ENCODE measurements at places on chromosomes 3 and 15.

- DNase-seq, result no peak
These were observed 3.1 kb downstream of the DMXL2 start for GRCh38 chr15:51619331-51620035.

- no peak for DNase-seq
These were observed 10.2 kb downstream of the GLCE start for GRCh38 chr15:69170597-69170996.

GRCh38 chr3:34388830-34389229 is 590.4 kb downstream of the PDCD6IP start:
- no peak for DNase-seq

DNA sequence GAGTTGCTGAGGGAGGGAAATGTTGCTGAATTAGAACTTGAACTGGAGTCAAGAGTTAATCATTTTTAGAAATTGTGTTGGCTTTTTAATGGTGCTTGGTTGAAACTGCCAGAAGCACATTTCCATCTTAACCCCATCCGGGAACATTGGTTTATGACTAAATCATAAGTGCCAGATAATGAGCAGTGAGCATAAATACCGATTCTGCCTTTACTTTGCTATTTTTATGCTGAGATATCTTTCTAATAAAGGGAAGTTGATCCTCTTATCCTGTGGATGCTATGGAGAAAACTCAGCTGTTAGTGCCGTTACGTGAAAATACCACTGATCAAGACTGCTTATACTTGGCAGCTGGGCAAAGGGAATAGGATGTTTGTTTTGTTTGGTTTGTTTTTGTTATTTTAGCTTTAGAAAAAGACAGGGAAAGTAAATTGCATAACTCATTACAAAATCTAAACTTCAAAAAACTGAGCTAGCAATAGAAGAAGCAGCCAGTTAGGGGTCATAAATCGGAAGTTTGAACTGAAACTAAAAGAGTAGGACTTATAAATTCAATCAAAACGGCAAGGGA is 813.1 kb downstream of the NAALADL2 start:
- no peak for DNase-seq

DNA sequence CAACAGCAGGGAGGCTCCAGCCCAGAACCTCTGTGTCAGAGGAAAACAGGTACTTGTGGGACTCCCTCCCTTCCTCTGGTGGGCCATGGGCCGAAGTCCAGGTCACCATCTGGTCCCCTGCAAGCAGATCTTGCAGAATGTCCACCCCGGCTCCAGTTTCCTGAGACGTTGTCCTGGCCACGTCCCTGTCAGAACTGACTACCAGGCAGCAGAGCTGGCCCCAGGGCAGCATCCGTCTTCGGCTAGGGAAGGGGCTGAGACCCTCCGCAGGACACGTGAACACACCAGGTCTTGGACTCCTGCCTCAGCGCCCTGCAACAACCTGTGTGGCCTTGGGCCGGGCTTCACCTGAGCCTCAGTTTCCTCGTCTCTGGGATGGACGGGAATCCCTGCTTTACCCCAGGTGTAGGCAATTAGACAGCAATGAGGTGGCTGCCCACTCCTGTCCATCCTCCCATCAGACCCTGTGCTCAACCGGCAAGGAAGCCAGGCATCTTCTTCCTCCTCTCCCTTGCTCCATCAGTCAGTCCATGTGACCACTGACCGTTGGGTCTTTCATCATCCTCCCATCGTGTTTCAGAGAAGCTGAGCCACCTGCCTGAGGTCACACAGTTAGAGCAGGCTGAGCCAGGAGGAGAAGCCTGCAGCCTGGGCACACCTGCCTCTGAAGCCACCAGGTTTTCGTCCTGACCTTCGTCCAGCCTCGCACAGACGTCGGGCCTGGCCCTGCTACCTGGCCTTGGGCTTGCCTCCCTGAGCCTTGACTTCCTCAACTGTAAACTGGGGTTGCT is 8.9 kb upstream of the PRKCD start:
- DNase-seq, result no peak

GRCh38 chr15:83210619-83211018 is 3.0 kb upstream of the HDGFL3 start:
- peak; percentile 98 for DNase-seq

- no peak for DNase-seq
These were observed 37.2 kb downstream of the PIK3CB start for GRCh38 chr3:138797508-138798038.

GRCh38 chr15:94421706-94422105 is 190.3 kb downstream of the MCTP2 start:
- DNase-seq, result peak; percentile 3

DNA sequence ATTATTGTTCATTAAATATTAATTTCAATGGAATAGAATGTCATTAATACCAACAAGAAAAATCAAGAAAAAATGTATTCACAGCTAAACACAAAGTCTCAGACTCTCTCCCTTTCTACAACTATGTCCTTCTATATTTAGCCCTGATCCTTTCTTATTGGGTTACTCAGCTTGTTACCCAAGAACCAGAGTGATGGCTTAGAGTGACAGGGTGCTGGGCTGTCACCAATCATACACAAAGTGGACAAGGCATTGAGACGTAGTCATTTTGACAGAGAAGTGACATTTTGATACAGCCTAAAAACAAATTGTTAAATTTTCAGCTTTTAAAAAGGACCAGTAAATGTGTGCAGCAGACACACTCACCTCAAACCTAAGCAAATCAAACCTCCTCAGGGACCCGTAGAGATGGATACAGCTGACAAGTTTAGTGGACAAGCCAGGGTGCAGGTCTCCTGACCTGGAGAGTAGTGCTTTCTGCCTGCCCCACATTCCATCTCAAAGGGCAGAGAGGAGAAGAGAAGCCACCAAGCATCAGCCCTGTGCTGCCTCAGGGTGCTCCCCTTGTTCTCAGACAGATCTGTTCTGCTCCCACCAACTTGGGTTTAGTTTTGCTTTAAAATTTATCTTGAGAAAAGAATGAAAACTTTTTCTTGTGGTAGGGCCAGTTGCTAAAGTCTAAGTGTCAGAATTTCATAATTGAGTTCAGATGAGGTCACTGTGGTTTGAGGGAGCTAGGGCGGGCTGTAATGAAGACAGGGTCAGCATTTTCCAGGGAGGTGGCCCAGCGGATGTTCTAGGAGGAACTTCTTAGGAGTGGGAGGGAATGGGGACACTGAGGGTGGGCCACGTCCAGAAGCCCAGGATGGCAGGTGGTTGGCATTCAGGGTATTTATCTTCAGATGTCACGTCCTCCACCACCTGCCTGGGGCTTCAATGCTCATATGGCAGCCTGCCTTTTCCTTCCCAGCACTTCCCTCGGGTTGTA is 136.5 kb upstream of the TBL1XR1 start:
- no peak for DNase-seq

DNA sequence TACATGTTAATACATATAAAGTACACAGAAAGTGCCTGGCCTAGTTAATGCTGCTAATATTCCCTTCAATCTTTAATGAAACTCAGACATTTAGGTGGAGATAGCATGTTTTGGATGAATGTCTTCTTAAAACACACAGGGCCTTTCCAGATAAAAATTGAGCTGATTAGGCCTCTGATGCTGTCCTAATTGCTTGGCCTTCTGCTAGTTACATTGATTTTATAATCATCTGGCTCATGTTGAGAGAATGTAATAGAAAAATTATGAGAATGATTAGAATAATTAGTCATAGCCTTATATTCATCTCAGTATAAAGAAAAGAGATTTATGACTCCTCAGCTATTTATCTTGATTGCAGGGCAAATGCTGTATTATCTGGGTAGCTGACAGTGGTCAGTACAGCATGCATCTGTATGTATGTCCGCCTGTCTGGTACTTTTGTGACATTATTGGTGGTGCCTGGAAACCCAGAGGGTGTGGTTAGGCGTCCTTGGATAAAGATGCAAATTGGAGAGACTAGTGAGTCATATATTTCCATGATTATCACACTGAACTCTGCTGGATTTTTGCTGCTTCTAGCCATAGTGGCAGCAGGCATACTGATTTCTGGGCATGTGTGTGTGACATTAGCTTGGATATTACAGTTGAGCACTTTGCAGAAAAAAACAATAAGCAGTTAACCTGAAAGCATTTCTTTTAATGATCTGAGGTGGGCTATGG is 120.8 kb downstream of the FEZF2 start:
- peak; percentile 11 for DNase-seq

DNA sequence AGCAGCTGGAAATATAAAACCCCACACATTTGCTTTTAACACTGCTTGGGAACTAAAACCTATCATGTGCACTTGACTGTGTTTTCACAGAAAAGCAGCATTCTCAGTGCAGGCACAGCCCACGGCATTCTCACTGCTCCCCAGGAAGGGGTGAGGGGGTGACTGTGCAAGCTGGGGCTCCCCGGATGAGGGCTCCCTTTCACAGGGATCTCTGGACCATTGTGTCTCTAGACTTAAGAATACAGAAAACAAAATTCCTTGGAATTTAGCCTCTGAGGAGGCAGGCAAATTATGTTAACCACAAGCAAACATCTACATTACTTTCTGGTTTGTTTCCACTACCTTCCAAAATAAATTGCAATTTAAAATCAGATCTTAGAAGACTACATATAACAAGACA is 100.3 kb downstream of the FSIP1 start:
- DNase-seq, result peak; percentile 60

GRCh38 chr3:108403686-108404345 is 106.6 kb downstream of the MYH15 start:
- peak; percentile 49 for DNase-seq

- DNase-seq, result no peak
These were observed 16.8 kb downstream of the LRRN1 start for GRCh38 chr3:3816034-3816433.

GRCh38 chr15:35448294-35448693 is 97.7 kb downstream of the DPH6 start:
- DNase-seq, result peak; percentile 62

DNA sequence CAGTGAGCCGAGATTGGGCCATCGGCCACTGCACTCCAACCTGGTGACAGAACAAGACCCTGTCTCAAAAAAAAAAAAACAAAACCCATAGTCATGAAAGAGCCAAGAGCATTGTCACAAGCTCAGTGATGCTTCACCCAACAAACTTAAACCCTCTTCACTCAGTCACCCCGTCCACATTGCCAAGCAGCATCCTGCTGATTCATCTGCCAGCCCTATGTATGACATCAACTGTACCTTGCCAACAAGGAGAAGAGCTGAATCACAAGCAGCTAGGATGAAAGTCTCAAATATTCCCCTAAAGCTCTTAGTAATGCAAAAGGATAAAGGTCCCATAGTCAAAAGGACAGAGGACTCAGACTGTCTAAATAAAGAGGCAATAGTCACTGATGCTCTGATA is 90.0 kb downstream of the ANO10 start:
- DNase-seq, result peak; percentile 29

- no peak for DNase-seq
These were observed 265.9 kb downstream of the TJP1 start for GRCh38 chr15:29556380-29556779.

DNA sequence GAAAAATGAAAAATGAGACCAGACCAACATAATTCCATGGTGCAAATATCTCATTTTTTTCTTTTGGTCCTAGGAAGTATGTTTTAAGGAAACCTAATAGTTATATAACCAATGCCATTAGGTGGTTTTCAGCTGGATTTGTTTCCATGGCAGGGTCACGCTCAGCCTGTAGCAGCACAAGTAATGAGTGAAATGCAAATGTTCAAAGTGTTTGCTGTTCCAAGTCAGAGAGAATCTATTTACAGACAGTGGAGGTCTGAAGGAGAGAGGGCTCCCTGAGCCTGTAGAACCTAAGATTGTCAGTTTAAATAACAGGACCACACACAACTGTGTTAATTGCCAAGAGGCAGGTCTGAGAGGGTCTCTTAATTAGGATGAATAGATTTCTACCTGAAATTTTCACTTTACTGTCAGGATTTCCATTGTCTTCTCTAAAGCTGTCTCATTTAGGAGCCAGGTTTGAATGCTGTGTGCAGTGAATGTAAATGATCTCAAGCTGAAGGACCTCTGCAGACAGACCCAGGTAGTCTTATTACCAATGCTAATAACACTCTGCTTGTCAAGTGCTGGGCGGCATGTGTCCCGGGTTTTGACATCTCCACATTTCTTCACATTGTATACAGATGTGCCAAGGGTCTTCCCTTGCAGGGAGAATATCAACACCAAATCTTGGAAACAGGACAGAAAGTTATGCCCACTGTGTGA is 317.3 kb upstream of the NECTIN3 start:
- DNase-seq, result no peak

DNA sequence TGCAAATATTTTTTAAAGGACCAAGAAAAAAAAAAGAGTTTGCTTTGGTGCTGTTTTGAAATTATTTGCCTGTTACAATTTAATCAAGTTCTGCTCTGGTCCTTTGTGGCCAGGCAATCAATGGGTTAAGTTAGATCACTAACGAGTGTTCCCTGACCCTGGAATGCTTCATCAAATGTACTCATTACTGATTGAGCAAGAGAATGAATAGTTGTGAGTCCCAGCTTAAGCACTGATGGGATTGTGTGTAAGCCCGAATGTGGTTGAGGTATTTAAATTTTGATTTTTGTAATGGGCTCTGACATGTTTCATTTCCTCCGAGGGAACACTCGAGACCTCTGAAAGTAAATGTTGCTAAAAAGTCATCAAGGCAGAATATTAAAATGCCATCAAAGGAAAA is 699.1 kb downstream of the MCTP2 start:
- DNase-seq, result no peak

DNA sequence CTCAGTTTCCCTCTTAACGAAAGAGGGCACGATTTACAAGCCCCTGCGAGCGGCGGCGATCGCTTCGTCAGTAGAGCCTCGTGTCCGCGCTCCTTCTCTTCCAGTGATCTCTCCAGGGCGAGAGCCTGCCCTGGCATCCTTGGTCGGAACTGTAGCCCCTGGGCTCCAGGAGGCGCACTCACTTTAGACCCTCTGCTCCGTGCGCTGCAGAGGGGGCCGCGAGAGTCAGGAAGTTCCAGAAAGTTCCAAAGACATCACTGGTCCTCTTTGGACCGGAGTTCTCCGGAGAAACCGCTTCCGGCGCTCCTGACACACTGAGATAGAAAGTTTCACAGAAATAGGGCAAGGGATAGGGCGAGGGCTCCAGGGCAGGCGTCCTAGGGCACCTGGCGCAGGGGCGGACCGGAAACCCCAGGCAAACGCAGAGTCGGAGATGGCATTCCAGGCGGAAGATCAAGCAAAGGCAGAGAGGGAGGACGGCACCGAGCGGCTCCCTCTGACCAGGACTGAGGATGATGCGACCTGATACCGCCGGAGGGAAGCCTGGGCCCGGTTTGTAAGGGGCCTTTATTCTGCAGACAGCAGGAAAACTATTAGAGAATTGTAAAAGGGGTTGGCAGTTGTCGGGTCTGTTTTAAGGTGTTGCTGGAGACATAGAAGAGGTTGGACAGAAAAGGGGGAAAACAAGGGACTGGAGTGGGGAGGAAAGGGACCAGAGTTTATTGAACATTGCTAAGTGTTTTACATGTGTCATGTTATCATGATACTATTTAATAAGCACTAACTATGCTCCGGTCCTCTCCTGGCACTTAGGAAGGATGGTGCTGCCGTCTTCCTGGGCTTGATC is 1.3 kb upstream of the CPEB1 start:
- DNase-seq, result no peak

GRCh38 chr3:49724586-49724985 is 835 bp upstream of the GMPPB start:
- no peak for DNase-seq

DNA sequence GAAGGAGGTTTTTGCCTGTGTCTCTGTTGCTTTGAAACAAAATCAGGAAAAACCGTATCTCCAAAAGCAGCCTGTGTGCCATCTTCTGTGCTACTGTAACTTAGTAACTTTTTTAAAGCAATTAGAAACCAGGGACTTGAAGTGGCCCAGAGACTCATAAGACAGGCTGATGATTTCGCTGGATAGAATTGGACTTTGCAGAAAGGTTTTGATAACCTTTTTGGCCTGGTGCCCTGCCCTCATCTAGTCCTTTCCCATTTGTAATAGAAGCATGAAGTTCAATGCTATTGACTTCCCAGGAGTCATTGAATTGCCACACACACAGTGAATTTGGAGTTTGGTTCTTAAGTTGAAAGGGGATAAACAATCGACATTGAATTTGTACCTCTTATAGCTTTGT is 157.2 kb downstream of the PTPRG start:
- DNase-seq, result no peak

All from fibroblast of upper back skin (primary cell).